ENCODE measurements at places on chromosomes 5 and 9.

DNA sequence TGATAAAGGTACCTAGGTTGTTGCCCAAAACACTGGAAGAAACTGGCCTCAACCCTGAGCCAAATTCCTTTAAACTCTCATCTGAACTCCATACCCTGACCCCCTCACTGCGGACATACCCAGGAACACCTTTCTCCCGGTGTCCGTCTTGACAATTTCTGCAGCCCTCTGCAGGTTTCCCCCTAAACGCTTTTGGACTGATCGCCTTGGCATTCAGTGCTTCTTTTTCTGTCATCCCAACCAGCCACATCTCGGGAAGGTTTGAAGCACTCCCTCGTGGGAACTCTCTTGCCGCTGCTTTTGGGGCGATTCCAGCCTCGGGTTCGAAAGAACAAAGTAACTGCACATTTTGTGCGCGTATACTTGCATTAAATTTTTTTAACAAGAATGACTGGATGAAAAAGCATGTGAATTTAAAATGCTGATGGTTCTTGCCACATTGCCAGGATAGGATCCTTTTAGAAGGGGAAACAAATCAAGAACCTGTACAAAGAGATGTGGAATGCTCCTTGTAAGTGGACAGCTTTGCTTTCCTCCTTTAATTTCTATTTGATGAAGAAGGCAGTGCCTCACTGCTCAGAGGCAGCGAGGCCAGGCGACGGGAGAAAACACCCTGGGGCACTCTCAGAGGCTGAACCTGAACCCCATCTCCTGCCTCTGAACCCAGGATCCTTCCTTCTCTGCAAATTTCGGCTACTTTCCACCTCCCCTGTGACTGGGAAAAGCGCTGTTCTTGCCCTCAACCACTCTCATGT, 615 bp downstream of the PSMD5 start:
- no peak for DNase-seq

- no peak for DNase-seq
Observed at GRCh38 chr9:76143834-76144233, 250.4 kb downstream of the RFK start.

DNA sequence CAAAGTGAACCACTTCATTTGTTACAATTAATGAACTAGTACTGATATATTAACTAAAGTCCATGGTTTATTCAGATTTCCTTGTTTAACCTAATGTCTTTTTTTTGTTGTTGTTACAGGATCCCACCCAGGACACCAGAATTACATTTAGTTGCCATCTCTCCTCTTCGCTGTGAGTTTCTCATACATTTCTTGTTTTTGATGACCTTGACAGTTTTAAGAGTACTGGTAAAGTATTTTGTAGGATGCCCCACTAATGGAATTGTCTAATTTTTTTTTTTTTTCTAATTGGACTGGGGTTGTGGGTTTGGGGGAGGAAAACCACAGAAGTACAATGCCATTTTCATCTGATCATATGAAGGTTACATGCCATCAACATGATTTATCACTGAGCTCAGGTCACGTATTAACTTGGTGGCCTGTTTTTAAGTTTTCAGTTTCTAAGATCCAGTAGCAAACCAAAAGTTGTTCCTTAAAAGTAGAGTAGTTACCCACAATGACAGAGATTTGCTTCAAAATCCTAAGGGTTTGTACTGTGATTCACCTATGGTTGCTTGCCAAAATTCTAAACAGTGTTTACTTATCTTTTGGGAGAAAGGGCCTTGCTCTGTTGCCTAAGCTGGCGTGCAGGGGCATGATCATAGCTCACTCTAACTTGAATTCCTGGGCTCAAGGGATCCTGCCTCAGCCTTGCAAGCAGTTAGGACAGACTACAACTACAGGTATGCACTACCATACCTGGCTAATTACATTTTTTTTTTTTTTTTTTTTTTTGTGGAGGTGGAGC, 4.5 kb upstream of the OTULIN start:
- DNase-seq: no peak

DNA sequence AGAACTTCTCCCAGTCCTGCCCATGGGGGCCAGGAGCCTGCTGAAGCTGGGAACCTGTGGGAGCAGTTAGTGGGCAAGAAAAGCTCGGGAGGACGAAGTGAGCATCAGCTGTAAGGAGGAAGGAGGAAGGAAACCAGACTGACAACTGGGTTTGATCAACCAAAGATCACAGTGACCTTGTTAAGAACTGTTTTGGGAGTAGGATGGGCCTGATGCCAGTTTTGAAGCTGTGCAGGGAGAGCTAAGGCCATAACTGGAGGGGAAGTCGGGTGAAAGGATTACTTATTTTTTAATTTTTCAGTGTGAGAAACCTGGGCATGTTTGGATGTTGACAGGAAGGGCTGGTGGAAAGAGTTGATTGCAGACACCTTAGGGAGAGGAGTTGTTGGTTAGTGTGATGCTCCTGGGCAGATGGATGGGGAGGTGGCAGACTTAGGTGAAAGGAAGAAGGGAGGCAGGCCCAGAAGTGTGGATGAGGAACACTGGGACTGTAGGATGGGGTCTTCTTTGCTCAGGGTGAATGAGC, 58.3 kb upstream of the KLF4 start:
- DNase-seq: no peak

DNA sequence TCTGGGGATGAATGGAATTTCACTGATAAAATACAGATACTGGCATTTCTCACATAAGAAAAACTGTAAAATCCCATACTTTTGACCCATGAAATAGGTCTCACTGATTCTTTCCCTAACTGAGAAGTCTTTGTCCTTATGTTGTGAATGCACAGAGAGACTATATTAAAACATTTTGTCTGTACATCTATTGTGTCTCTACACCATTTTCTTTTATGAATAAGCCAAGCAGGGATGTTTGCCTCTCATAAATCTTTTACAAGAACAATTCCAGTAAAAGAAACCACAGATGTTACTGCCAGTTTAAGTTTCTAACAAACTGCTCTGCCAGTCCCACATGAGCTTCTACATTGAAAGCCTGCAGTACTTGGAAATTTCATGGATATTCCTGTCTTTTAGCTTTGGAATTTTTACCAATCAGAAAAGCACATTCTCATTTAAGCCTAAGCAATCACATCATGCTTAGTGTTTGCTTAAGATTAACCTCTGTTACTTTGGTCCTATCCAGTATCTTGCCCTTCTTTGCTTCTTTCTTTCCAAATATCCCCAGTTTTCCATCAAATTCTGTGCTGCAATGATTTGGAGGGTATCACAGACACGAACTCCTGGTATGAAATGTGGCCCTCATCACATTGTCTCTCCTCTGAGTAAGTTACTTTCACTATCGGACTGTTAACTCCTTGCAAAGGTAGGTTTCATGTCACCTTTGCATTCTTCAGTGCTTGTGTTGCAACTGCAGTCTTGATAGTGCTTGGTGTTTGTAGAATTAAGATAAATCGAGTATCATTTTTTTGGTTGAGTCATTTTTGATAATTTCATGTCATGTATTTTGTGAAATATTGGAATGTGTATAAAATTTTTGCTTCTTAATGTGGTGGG, 415.1 kb upstream of the ADAMTSL1 start:
- no peak for DNase-seq

- DNase-seq: no peak
Observed at GRCh38 chr5:95958310-95959014, 3.2 kb downstream of the ELL2 start.

DNA sequence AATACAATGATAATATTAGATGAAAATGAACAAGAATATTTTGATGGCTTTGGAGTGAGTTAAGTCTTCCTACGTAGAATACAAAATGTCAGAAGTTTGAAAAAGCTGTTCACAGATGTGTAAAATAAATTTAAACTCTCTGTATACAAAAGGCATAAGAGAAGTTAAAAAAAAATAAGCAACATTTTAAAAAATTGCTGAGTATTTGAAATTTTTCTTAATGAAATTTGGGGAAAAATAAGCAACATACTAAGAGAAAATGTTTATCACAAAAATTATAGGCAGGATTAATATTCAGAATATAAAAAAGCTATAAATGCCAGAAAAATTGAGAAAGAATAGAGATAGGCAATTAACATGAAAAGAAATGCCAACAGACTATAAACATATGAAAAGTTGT, 470.7 kb upstream of the TRPC7 start:
- no peak for DNase-seq

GRCh38 chr5:75335952-75336614, 937 bp upstream of the HMGCR start:
- DNase-seq: peak; percentile 50

DNA sequence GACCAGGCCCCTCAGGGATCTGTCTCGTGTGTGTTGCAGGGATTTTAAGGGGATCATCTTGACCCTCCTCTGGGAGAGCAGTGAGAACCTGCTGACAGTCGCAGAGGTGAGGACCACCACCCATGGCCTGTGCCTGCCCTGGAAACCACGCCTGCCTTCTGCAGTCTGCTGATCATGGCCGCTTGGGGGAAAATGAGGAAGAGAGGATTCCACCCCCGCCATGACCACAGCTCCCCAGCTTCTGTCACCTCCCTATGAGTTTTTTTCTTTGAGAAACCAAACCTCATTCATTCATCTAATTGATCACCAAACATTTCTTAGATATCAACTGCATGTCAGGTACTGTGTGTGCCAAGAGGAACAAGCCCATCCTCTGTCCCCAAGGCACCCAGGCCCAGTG, 46.3 kb upstream of the TDRD7 start:
- no peak for DNase-seq

- no peak for DNase-seq
Observed at GRCh38 chr9:130452835-130453234, 8.1 kb downstream of the ASS1 start.

- DNase-seq: no peak
Observed at GRCh38 chr9:80839821-80840675, 849.3 kb downstream of the TLE1 start.

- DNase-seq: no peak
Observed at GRCh38 chr9:4147476-4148230, 152.2 kb downstream of the GLIS3 start.

GRCh38 chr5:82820188-82820587, 257.0 kb downstream of the TMEM167A start:
- no peak for DNase-seq

DNA sequence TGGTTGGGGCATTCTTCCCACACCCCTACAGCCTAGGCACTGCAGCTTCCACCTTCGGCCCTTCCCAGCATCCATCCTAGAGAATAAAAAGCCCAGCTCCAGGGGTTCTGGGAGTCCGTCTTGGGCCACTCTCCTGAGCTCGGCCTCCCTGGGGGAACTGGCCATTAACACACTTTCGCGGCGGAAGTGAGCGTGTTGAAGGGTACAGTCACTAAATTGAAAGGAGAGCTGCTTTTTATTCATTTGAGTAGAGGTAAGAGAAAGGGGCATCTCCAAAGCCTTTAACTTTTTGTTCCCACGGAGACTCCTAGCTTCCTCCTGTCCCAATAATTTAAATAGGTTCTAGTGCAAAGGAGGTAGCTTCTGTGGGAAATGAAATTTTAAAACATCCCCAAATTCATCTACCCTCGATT, 31.0 kb upstream of the NFIB start:
- no peak for DNase-seq

DNA sequence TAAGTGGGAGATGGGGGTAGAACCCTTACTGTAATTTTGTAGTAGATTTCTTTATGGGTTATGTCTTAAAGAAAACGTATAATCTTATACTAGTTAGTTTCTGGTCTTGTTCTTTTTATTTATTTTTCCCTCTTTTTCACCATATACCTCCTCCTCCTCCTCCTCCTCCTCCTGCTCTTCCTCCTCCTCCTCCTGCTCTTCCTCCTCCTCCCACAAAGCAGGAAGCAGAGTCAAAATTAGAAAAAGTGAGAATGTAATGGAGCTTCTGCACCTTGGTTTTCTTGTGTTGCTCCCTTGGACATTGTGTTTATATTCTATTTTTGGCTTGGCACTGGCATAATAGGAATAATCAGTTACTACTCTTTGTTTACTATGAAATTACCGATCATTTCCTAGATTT, 4.5 kb downstream of the MACIR start:
- DNase-seq: no peak

DNA sequence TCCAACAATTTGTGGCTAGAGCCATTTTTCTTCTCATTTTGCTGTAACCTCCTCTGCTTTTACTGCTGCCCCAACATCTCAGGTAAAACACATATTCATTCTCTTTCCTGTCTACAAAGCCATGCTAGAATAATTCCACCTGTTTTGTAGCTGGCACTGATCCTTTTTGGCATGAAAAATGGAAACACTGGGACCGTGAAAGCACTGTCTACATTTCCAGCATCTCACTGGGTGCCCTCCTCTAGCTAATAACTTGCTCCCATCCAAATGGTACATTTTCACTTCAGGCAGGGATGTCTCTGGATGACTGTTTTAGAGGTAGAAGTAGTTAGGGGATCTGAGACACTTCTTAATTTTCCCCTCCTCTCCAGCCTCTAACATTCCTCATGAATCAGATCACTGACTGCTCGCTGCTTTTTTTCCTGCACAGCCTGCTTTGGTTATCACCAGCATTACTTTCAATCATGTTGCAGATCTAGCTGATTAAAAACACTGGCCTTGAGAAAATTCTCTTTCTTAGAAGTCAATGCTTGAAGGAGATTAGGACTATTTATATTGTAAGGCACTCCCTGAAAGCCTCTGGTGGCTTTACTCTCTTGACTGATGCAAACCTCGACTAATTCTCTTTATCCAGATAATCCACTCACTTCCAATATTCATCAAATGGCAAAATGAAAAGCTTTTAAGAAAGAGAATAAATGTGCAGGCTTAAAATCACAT, 1312.6 kb upstream of the DMAC1 start:
- DNase-seq: no peak

- DNase-seq: no peak
Observed at GRCh38 chr5:79955356-79955895, 35.6 kb downstream of the MTX3 start.

GRCh38 chr9:72882117-72882775, 70.6 kb downstream of the ALDH1A1 start:
- DNase-seq: no peak

- DNase-seq: no peak
Observed at GRCh38 chr5:72480841-72481240, 26.4 kb downstream of the ZNF366 start.

GRCh38 chr5:1276930-1277329, 17.9 kb downstream of the TERT start:
- no peak for DNase-seq

DNA sequence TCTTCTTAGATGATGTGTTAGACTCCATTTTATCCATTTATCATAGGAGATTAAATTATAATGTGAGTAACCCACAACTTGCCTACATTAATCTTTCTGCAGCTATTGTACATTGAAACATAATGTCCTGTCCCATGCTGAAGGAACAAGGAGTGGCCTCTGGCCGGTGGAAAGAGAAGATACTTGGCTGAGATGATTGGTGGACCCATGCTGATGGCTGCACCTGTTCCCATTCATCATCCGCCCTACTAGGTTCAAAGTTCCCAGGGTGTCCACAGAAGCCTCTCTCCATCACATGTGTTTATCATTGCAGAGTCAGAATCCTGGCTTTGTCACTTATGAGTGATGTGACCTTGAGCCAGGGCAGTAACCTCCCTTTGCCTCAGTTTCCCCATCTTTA, 24.7 kb downstream of the FBXL7 start:
- no peak for DNase-seq

- no peak for DNase-seq
Observed at GRCh38 chr5:78811866-78812265, 163.3 kb upstream of the LHFPL2 start.

DNA sequence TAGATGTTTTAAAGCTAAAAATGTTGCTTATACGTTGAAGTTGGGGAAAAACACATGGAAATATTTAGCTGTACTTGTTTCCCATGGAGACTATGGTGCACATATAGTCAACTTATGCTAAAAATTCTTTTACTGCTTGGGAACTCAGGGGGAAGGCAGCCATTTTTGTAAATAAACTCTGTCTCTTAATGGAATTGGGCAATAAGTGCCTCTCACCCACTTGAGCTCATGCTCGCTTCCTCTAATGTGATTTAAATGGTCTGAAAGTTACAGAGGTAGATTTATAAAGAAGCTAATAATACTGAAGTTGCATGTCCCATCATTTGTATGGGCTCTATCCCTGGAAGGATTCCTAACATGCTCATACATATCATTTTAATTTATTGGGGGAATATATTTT, 523.8 kb downstream of the RASEF start:
- DNase-seq: no peak

Measured in left hindlimb (tissue), 1 donor.